IPS DF 19.7 (cell line): ENCODE measurements at places on chromosomes 12 and 14.

- DNase-seq, result no peak
Observed at GRCh38 chr14:74380172-74380571, 31.9 kb downstream of the VRTN start.

- DNase-seq, result no peak
Observed at GRCh38 chr14:90681929-90682328, 134.3 kb downstream of the TTC7B start.

DNA sequence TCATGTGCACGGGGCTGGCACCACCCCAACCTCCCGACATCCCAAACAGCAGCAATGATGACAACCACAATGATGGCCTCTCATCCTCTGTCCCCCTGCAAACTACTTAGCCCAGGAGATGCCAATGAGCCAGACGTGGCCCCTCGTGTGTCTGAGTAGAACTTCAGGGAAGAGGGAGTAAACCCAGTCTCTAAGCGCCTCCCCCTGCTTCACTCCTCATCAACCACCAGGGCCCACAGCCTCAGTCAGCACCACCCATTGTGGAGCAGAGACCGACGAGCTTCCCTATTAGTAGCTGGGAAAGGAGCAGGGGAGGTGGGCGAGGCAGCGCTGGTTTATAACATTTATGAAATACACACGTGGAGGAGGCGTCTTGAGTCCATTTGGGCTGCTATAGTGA, 182.7 kb upstream of the SFSWAP start:
- no peak for DNase-seq

GRCh38 chr12:129069886-129070285, 216.6 kb downstream of the GLT1D1 start:
- no peak for DNase-seq

GRCh38 chr14:21536418-21537089, 10.4 kb upstream of the SALL2 start:
- DNase-seq, result no peak

DNA sequence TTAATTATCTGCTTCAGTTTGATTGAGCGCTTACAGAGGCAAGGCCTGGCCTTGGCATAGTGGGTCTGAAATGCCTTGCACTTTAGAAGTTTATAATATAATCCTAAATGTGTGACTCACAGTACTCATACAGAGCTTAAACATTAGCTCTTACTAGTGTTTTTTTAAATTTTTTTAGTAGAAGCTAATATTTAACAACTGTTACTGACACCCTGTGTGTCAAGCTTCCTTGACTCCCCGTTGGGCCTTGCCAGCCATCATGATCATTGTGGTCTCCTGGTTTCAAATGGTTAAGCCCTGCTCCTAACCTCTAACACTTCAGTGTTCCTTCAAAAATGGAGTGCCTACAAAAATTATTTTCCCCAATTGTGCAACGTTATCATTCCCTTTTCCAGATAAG, 126.9 kb downstream of the GALC start:
- no peak for DNase-seq

DNA sequence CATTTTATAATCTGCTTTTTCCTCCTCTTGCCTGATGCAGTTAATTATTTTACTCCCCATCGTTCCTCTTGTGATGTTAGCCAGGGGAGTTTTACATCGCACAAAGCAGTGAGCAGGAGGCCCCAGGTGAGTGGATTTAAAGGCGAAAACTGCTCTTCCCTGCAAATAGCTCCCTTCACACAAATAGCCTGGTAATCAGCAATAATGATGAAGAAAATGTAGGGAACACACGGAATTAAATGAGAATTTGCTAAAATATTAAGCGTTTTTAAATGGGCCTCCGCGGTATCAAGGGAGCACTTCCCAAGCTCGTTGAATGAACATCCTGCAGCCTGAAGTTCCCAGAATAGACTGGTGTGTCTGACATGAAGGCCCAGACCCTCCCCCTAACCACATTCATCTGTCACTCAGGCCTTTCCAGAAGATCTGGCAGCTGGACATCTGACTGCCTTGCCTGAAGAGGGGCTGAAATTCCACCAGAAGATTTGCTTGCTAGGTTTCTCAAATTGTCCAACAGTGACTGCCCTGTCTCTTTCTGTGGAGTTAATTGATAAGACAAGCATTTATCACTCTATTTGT, 127.2 kb downstream of the CCDC60 start:
- DNase-seq, result no peak
